Activated CD8-positive, alpha-beta memory T cell treated with anti-CD3 and anti-CD28 coated beads for 1 hour (primary cell): ENCODE measurements at places on chromosomes 4 and X.

GRCh38 chr4:147833254-147833653 lies 101.4 kb downstream of the ARHGAP10 start:
- DNase-seq = no peak

DNA sequence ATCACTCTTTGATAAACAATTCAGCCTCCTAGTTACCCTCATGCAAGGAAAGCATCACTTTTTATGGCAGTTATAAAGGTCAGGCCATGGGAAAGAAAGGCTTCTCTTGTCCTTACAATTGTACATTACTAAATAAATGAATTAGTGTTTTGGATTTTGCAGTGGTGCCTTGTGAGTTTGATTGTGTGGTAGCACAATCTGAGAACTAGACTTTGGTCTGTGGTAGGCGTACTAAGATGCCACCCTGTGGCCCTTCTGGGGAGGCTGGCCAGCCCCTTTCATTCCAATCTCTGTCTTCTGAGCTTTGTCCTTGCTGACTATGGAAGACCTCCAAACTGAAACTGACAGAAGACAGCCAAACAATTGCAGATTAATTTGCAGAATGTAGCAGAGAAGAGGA lies 14.6 kb upstream of the HNRNPD start:
- DNase-seq = no peak

DNA sequence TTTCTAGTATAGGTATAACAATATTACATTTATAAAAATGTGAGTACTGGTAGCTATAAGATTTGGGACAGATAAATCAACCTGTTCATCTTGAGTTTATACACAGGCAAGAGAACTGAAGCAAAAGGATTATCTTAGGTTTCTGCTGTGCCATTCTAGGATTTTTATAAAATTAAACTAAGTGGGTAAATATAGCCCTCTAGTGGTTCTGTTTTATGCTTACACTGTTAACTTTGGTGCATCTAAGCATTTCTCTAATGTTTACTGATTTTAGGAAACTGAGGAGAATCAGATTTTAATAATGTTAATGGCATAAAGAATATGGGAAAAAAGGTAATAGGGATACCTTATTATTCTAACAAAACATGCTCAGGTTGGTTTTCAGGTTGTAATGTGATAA lies 1.1 kb upstream of the RRH start:
- no peak for DNase-seq

DNA sequence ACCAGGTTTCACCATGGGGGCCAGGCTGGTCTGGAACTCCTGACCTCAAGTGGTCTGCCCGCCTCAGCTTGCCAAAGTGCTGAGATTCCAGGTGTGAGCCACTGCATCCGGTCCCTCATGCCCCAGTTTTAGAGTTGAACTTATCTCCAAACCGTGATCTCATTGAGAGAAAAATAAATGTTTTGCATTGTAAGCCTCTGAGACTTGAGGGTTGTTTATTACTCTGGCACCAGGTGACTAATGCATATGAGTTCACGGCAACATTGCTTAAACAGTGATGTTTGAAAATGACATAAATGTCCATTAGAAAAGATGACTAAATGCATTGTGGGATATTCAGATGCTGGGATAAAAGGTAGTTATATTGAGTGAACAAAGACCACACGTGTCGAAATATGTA lies 22.9 kb upstream of the FAT1 start:
- DNase-seq = no peak

DNA sequence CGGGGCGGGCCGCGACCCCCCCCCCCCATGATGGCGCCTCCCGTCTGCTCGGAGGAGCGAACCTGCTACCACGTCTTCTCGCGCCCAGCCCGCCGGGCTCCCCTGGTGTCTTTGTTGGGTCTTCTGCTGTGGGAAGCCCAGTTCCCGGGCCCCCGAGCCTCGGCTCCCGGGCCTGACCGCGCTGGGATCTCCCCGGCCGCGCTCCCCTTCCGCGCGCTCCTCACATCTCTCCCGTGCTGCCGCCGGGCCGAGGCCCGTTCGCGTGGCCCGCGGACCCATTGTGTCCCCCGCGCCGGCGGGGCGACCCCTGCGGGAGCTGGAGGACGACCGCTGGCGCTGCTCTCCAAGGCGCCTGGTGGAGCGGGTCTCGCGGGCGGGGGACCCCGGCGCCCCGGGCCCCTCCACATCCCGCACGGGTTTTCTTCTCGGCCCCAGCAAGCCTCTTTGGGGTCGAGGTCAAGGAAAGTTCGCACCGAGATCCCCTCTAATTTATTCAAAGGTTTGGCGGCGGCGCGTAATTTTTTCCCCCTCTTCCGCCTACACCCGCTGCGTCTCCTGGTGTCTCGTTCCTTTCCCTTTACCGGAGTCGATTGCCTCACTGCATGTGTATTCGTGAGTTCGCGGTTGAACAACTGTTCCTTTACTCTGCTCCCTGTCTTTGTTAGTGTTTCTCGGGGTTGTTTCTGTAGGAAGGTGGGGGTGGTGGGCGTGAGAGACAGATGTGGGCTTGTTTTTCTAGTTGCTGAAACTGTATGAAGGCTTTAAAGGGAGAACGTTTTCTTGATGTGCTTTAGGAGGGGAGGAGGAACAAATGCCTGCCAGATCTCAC lies 770 bp downstream of the SMAD1 start:
- no peak for DNase-seq

GRCh38 chr4:23091711-23092110 lies 399.0 kb downstream of the GBA3 start:
- no peak for DNase-seq

GRCh38 chrX:97074400-97074799 lies 190.7 kb downstream of the RPA4 start:
- DNase-seq = no peak

GRCh38 chrX:128714425-128714824 lies 662.2 kb upstream of the ACTRT1 start:
- DNase-seq = no peak

DNA sequence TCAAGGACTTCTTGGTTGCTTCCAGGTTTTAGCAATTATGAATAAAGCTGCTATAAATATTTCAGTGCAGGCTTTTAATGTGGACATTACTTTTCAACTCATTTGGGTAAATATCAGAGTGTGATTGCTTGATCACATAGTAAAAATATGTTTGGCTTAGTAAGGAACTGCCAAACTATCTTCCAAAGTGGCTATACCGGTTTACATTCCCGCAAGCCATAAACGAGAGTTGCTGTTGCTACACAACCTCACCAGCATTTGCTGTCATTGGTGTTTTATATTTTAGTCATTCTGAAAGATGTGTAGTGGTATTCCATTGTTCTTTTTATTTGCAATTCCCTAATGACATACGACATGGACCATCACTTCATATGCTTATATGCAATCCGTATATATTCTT lies 30.9 kb upstream of the SPOCK3 start:
- no peak for DNase-seq

DNA sequence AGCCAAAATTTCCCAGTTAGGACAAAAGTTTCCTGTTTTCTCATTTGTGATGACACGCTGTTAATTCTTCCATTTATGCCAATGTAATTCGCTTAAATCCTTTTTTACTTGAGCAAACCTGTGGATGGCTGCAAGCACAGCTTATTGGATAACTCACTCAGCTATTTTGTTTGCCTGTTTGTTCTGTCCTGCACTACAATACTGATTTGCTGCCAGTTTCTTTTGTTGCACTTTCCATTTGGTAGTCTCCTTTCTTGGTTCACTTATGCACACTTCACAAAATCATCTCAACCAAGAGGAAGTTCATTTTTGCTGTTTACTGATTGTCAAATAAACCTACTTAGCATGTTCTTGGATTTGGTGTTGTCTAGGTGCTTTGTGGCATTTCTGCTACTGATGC lies 40.3 kb downstream of the MFAP3L start:
- no peak for DNase-seq

- DNase-seq = no peak
Observed at GRCh38 chrX:7286168-7286837, 138.3 kb upstream of the PUDP start.

DNA sequence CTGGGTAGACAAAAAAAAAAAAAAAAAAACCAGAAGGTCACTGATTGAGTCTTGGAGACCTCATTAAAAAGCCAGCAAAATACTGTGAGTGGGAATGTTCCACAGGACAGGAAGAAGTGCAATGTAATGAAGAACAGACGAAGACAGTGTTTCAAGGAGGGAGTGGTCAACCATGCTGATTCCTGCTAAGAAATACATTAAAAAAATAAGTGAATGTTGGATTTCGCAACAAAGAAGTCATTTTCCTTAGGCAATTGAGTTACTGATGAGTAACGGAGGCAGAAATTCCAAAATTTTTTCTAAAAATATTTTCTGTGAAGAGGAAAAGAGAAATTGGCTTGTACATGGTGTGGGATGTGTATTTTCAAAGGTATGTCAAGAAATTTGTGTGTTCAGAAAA lies 94.3 kb upstream of the FAM47B start:
- DNase-seq = no peak

- no peak for DNase-seq
Observed at GRCh38 chrX:34658326-34658725, 1.2 kb upstream of the TMEM47 start.

DNA sequence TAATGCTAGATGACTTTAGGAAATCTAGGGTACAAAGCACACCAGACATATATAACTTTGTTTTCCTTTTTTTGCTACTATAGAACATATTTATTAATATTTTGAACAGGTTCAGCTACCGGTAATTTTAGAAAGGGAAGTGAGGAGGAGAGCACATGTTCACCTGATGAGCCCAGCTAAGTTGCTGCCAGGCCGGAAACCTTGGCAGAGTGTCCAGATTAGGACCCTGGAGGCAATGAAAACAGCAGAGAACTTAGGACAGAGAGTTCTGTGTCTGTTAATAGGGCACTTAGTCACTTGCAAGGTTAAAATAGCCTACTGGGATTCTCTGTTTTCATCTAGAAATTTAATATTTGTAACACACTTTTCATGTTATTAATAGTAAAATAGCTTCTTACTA lies 348.9 kb upstream of the CPEB2 start:
- no peak for DNase-seq

DNA sequence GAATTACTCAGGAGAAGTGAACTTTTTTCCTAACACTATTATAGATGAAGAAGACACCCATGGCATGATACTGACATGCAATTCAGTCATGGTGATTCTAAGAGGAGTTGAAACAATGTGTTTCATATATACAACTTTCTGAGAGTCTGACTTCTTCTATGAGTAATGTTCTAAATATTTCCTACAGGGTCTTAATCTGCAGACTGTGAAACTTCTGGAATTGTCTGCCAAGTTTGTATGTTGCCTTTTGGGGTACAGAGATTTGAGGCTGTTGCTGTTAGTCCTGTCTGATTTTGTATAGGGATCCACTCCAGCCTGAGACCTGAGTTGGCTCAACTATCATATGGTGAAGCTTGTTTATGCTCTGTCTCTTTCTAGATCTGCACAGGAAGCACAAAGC lies 160.6 kb upstream of the GATB start:
- no peak for DNase-seq
